Stimulated activated CD4-positive, alpha-beta T cell treated with anti-CD3 and anti-CD28 coated beads, Interleukin-15, amount 100 ng/mL, for 1 hour (primary cell): ENCODE measurements at places on chromosomes 16 and 17.
A peak's percentile ranks its signal among the peaks of the same experiment; 100 is the strongest.

DNA sequence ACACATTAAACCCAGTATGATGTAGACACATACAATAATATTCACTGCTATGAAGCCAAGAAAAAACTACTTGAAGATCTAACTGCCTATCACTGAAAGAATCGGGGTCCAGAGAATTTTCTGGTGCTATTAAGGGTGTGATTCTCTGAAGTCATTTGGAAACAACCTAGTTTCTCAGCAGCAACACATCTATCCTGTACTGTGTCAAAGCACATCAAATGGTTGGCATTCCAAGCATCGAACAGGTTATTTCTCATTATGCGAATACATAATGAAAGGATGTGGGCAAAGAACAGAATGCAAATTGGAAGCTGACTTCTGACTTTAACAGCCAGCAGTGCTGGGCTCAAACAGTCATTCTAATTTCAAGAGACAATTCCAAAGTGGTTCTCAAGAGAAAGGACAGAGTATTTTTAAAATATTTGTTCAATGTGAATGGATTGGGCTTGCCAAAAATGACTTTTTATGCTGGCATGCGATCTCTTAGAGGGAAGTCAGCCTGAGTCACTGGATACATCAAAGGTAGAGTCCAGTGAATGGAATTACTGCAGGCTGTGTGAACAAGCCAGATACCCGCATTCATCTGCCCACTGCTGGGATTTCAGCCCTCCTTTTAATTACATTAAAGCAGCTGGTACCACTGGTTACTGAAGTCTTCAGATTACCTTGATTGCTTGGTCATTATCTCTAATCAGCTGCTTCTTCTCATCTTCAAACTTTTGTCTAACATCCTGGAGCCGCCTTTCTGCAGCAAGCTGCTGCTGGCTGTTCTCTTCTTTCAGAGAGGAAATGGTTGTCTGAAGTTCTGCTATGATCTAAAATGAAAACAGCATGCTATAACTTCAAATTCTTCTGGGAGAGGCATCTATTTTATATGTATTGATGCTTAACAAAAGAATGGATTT lies 181.2 kb upstream of the AXIN2 start:
- DNase-seq = no peak

GRCh38 chr17:72413077-72414031 lies 292.5 kb downstream of the SOX9 start:
- DNase-seq = no peak

- DNase-seq = no peak
Measured at GRCh38 chr17:1110541-1110861, 69.3 kb downstream of the ABR start.

DNA sequence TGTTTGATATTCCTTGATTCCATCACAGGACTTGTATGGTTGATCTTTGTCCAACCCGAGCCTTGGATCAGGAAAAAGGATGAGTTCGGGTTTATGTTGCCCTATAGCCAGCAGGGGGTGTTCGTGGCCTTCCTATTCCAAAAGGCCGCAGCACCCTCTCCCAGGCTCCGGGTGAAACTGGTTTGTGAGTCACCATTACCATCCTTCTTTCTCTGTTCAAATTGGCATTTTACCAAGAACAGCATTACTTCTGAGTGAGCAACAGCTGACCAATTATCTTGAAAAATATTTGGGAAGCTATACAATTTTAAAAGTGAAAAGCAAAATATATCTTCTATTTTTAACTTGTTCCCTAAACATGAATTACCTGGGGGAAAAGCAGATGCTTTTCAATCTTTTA lies 24.3 kb upstream of the KRT20 start:
- DNase-seq = peak; percentile 28

DNA sequence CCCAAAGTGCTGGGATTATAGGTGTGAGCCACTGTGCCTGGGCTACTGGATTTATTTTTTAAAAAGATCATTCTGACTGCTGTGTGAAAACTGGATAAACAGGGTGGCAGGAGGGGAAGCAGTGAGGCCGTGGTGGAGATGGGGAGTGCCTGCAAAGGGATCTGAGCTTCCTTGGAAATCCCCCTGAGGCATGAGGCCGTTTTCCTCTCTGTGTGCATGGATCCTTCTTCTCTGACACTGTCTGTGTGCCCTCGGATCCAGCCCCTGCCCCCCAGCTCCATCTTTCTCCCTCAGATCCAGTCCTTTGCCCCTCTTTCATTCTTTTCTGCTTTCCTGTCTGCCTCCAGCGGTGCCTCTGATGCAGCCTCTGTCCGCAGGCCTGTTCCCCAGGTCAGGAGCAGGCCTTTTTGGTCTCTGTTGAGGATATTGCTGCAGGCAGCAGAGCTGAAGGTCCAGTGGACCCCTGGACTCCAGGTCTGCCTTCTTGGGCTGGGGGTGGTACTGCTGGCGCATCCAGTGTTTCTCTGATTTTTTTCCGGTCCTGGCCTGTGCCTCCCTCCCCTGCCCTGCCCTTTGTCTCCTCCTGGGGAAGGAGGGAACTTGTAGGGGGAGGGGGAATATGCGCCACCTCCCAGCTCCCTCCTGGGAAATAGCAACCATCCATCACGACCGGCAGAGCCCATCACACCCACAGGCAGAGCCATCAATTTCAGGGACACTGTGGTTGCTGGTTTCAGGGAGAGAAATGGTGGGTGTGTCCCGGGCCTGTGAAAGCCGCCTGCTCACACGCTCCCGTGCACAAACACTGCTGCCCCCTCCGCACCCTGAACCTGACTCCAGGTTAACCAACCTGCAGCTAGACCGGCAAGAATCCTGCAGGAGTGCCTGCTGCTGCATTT lies 17.0 kb downstream of the MGAT5B start:
- no peak for DNase-seq

- no peak for DNase-seq
Measured at GRCh38 chr17:60157487-60158040, 7.8 kb downstream of the CA4 start.

DNA sequence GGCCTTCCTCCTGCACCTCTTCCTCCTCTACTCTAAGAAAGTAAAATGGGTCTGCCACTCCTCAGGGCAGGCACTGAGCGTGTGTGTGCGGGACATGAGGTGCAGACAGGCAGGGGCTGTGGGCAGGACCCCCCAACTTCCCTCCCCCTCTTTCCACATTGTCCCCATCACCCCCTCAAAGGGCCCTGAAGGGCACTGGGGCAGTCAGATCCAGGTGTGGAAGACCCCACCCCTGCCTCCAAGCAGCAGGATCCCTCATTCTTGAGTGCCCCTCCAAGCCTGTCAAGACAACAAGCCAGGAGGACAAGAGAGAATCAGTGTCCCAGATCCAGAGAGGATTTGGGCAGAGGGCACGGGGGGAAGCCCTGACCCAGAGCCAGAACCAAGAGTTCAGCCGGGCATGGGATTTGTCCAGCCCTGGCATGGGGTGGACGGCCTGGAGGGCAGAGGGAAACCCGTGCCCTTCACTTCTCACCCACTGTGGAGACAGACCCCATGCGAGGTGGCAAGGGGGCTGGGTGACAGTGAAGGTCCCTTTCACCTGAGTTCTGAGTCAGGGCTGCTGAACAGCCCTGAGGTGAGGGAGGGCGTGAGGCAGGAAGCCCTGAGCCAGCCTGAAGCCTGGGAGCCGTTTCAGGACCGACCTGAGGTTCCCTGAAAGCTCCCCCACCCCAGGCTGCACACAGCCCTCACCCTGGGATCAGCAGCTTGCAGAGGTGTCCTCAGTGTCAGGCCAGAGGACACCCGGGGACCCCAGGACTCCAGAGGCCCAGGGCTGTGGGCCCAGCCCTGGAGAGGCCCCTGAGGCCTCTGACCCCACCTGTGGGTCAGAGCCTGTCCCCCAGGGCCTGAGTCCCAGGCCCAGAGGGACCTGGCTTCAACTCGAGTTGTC lies 45.8 kb downstream of the USP22 start:
- DNase-seq = no peak

- DNase-seq = no peak
Measured at GRCh38 chr16:74280448-74280847, 16.2 kb upstream of the PSMD7 start.

DNA sequence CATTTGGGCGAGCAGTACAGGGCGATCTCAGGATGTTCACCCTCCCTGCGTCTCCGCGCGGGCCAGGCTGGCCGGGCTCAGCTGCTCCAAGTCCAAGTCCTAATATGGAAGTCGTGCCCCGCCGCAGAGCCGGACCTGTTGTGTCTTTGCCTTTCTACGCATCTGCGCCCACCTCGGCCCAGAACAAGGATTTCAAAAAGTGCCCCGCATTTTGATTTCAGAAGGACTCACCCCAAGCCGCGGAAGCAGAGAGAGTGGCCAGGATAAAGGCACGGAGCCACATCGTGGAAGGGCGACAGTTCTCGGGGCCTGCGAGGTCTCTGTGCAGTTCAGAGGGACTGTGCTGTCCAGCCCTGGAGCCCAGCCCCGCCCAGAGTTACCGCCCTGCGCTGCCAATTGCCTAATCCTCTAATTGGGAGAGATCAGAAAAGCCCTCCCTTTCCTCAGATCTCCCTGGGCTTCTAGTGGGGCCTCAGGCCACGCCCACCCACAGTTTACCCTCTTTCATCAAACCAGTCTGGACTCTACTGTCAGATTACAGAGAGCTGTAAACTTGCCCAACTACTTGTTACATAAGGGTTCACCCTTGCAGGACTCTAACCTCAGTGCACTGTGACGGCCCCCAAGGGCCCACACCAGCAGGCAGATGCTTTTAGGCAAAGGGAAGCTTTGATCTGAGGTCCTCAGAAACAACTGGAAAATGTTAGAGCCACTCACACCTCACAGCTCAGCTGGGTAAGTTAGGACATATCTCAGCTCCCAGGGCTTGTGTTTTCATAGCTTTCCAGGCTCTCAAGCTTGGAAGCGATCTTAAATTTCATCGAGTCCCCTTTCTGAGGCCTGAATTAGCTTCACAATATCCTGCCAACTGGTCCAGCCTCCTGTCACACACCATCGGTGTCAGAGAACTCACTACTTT lies at the start of gene CES1:
Gene CES1, minus strand, starts transcription at position 324 of the 919 bp plus-strand sequence. Its CDS starts 41 bp downstream, at position 283.
- no peak for DNase-seq

GRCh38 chr17:6343191-6343590 lies 91.7 kb downstream of the AIPL1 start:
- no peak for DNase-seq

GRCh38 chr17:51128076-51128475 lies 7.4 kb upstream of the SPAG9 start:
- DNase-seq = no peak

DNA sequence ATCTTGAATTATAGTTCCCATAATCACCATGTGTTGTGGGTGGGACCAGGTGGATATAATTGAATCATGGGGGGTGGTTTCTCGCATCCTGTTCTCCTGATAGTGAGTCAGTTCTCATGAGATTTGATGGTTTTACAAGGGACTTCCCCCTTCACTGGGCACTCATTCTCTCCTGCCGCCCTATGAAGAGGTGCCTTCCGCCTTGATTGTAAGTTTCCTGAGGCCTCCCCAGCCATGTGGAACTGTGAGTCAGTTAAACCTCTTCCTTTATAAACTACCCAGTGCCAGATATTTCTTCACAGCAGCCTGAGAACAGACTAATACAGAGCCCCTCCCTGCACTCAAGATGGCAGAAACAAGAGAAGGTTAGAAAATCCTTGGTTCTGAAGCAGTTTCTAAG lies 26.4 kb downstream of the LDAF1 start:
- DNase-seq = no peak

- no peak for DNase-seq
Measured at GRCh38 chr17:20010936-20011335, 1.8 kb downstream of the SPECC1 start.

DNA sequence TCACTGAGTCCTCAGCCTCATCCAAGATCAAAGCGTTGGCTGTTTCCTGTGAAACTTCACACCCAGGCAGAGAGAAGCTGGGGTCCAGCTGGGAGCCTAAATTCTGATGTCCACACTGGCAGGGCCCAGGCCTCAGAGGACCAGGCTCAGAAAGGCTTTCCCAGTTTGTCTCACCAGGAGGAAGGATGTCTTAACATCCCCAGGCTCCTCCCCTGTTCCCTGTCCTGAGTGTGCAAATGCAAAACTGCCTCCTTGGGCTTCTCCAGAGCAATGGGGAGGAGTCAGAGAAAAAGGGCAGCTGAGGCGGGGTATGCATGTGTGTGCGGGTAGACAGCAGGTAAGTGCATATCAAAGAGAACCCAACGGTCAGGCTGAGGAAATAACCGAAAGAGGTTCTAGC lies 45.7 kb downstream of the CUEDC1 start:
- no peak for DNase-seq

- DNase-seq = no peak
Measured at GRCh38 chr17:79645022-79645776, 34.3 kb upstream of the RBFOX3 start.

DNA sequence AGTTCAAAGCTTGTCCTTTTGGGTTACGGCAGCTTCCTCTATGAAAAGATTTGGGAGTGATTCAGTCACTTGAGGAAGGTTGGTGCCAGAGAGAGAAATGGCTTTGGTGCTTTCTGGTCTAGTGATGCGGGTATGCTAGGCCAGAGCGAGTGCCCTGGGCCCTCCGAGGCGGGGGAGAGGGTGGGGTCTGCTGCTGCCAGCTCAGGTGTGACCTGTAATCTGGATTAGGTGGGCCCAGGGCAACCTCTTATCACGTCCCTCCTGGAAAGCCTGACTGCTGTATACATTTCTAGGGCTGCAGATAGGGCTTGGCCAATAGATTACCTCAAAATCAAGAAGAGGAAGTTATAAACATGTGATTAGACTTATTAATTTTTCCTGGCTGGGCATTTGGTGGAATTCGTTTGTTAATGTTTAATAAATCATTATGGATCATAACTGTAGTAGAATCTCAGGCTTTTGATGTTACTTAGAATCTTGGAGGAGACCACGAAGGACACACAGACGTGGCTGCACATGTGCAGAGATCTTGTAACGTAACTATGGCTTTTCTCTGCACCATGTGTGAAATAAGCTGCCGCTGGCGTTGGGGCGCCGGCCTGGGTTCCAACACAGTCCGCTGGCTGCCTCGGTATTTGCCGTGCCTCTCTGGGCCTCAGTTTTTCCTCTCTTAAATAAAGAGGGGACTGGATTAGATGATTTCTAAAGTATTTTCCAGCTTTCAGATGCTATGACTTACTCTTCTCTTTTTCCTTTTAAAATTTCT lies 1.2 kb downstream of the IRF8 start:
- DNase-seq = no peak

- no peak for DNase-seq
Measured at GRCh38 chr16:528111-529011, 849 bp downstream of the CAPN15 start.

GRCh38 chr16:27867122-27868110 lies 196.1 kb downstream of the GSG1L start:
- peak; percentile 9 for DNase-seq

- DNase-seq = no peak
Measured at GRCh38 chr16:68640972-68641371, 4.1 kb upstream of the CDH3 start.

DNA sequence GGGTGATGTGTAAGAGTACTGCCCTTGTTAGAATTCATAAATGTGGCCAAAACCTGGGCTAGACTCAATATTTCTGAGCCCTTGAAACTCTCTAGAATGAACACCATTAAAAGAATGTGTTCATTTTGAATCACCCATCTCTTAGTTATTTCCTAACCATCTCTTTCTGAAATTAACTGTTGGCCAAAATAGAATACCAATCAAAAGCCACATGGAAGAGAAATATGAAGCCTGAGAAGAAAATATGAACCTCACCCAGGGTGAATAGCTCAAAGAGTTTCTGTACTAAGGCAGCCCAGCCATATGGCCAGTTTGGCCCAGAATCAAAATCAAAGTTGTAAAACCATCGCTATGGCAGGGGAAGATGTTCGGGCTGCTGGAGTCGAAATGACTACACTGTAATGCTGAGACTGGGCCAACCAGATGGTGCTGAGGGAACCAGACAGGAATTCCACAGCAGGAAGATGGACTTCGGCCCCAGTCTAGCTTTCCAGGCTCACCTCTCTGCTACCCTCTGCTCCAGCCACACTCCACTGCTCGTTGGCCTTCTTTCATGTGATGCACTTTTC lies 154.3 kb upstream of the ZFHX3 start:
- DNase-seq = no peak

- DNase-seq = no peak
Measured at GRCh38 chr17:58195518-58196123, 3.1 kb downstream of the EPX start.

- DNase-seq = no peak
Measured at GRCh38 chr17:81398832-81399411, 3.7 kb downstream of the BAHCC1 start.
